ENCODE measurements at places on chromosomes 13 and 19.

- DNase-seq = no peak
These were observed 156.8 kb upstream of the SOX1 start for GRCh38 chr13:111909971-111910671.

- peak; percentile 84 for DNase-seq
These were observed 2.4 kb downstream of the ZMYM5 start for GRCh38 chr13:19860884-19861655.

GRCh38 chr13:66405908-66406802 lies 824.0 kb downstream of the PCDH9 start:
- DNase-seq = peak; percentile 79

- no peak for DNase-seq
These were observed 81.7 kb upstream of the KLHL1 start for GRCh38 chr13:70189981-70190380.

- DNase-seq = no peak
These were observed 2.6 kb upstream of the NAT14 start for GRCh38 chr19:55482156-55482961.

- peak; percentile 16 for DNase-seq
These were observed 417.1 kb downstream of the ITGBL1 start for GRCh38 chr13:101869553-101869952.

GRCh38 chr19:6713773-6714692 lies 6.4 kb downstream of the C3 start:
- no peak for DNase-seq

DNA sequence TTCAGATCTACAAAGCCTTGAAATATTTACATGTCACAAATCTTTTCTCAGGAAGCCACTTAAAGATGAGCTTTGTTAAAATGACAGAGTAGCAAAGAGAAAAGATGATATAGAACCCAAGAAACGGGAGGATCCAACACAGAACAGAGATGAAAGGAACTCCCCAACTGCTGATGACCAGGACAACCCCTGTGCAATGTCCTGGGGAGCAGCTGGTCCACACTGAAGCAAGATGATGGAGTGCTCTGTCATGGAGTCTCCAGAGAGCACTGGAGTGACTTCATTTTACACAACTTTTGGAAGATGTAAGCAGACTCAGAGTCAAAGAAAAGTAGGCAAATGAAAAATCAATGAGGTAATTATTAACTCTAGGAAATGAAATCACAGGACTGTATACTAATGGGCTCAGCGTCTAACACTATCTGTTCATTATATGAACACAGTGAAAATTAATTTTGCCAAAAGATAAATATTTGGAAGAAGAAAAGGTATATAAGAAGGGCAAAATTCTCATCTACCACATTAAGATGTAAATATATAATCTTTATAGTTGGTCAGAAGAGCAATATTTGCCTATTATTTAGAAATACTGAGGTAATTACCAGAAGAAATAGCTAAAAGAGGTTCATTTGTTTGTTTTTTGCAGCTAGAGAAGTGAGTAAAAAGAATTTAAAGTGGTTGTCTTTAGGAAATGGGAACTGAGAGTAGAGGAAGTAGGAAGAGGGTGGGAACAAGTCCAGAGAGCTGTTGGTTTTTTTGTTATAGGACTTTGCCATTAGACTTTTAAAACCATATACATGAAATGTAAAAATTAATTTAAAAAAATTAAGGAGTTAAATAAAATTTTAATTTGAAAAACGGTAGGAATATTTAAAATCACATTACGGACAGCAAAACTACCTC lies 30.5 kb downstream of the MTRF1 start:
- DNase-seq = no peak

DNA sequence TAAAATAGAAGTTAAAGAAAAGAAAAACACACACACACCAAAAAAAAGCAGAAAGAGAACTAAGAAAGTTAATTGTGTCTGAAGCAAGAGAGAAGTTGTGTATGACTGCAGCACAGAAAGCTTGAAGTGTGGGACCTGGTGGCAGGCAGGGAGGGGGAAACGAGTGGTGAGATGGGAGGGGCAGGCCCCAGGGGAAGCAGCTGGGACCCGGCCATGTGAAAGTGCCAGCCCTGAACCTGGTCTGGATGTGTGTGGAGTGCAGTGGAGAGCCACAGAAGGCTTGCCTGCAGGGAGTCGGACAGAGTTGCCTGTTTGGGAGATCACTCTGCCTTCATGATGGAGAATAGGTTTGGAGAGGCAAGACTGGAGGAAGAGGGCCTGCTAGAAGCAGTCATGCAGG lies 199.0 kb downstream of the GGACT start:
- no peak for DNase-seq

DNA sequence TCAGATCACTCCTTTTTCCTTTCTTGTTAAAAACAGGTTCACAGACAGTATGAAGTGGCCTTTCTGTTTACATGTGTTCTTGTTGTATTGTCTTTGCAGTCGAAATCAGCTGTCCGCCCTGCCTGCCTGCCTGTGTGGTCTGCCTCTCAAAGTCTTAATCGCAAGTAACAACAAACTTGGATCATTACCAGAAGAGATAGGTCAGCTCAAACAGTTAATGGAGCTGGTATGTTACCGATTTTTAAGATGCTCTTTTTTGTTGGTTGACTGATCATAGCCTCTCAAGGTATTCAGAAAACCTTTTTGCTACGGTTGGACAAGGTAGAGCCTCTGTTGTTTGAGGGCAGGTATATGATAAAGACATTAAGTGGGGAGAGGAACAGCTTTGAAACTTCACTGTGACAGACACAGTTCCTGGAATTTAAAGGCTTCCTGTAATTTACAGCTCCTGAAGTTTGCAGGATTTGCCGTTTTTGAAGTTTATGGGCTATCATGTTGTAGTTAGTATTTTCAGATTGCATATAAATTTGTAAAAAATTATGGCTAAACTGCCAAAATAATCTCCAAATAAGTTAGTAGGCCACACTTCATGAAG lies 116.1 kb downstream of the LRCH1 start:
- no peak for DNase-seq

- DNase-seq = no peak
These were observed 12.8 kb upstream of the CERS4 start for GRCh38 chr19:8196271-8196927.

DNA sequence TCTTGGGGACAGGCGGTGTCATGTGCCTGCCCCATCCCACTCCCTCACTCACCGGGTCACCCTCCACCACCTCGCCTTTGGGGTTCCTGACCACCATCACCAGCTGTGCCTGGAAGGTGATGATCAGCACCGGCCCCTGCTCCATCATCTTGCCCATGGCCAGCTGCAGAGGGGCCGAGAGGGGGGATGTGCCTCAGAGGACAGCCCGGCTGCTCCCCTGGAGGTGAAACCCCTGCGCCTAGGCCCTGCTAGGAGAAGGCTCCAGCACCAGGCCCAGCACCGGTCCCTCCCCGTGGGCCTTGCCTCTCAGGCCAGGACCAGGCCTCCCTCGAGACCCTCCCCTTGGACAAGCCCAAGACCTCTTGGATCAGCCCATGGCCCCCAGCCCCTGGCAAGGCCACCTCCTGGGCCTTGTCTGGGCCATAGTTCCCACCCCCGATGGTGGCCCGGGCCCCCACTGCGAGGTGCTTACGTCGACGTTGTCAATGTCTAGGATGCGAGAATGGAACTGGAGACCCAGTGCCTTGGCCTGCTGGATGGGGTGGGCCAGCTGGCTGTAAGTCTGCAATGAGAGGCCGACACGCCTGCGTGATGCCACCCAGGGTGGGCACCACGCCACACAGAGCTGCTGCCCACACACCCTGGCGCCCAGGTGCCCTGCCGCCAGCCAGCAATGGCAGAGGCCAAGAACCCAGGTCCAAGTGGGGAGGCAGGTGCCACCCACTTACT lies 1.8 kb upstream of the CTXN1 start:
- no peak for DNase-seq

GRCh38 chr19:15885919-15886318 lies 12.0 kb downstream of the CYP4F2 start:
- DNase-seq = no peak

- no peak for DNase-seq
These were observed 692.3 kb downstream of the SLITRK1 start for GRCh38 chr13:83190020-83190419.

DNA sequence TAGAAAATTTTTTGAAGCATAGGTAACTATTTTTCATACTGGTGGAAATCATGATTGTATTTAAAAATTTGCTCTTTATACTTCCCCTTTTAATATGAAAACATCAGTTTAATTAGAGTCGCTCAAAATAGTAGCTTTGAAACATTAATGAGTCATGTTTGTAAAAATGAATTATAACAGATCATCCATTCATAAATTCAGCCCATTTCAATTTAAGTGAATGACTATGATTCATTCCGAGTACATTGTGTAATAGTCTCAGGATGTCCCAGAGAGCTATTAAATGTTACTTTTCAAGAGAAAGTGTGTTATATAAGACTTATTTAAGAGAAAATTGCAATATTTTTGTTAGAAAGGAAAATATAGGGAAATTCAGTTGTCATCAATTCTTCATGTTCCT lies 111.0 kb downstream of the FNDC3A start:
- DNase-seq = peak; percentile 63

GRCh38 chr19:17234911-17235299 lies 8.9 kb downstream of the OCEL1 start:
- DNase-seq = peak; percentile 67

DNA sequence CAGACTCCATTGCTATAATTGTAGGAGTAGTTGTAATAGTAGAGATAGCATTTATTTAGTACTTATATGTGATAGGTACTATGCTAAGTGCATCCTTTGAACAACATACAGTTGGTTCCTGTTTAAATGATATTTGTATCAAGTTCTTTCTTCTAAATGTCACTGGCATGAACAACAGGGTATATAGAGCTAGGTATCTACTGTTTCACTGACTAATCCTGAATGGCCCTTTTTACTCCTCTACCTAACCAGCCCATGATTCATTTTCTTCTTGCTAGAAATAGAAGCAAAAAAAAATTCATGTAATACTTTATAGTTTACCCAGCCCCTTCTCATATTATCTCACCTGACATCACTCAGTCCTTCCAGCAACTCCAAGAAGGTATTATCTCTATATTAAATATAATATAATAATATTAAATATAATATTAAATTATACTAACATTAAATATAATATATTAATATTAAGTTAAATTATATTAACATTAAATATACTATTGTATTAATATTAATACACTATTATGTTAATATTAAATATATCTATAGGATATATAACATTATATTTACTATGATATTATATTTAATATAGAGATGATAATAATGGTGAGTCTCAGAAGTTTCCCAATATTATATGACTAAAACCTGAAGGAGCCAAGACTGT lies 74.2 kb downstream of the FRY start:
- no peak for DNase-seq

DNA sequence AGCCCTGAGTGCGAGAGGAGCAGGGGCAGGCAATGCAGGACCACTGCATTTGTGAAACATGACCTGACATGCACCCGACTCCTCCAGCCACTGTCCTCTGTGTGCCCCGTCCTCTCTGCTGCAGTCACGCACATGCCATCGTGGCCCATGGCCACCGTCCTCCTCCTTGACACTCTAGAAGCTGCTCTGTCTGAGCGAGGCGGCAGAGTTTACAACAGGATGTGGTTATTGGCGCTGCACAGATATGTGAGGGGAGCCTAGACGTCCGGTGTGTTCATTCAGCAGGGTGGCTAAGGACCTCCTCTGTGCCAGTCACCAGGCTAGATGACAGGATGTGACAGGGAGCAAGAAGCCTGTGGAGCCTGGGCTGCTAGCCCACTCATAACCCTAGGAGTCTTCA lies 277.8 kb downstream of the FOXO1 start:
- DNase-seq = peak; percentile 92

GRCh38 chr13:42405665-42406390 lies 133.9 kb downstream of the AKAP11 start:
- DNase-seq = peak; percentile 20

GRCh38 chr13:30159446-30159839 lies 147.9 kb downstream of the KATNAL1 start:
- DNase-seq = peak; percentile 84

DNA sequence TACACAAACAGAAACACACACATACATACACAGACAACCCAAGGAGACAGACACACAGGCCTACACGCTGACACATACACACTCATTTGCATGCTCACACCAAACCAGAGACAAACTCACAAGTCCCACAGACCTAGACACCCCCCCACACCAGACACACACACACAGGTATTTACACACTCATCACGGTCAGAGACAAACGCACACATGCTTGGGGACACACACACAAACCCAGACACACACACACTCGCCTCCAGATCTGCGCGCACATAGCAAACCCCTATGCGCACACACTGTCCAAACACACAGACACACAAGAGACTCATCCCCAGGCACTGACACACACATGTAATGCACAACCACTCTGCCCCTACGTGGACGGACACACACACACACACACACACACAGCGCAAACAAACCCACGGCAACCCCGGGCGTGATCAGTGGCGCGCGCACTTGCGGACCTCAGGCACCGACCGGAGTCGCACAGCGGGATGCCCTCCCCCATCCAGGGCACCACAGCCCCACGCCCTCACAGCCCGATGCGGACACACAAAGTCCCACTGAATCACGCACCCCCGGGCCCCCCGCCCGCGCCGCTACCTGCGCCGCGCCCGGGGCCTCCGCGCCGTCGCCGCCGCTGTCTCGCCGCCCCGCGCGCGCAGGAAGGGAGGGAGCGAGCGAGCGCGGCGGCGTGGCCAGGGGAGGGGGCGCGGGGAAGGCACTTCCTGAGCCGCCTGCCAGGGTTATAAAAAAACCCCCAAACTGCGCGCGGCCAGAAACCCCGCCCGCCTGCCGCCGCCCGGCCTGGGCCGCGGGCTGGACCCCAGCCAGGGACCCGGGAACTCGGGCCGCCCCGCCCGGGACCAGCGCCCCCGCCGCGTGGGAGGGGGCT lies at the start of gene ADAMTS10:
TSS of gene ADAMTS10 (minus strand) at position 675 of the 895 bp plus-strand sequence. CDS start 5,005 bp downstream, outside the sequence.
- peak; percentile 21 for DNase-seq

GRCh38 chr13:24675806-24676570 lies 4.2 kb upstream of the ATP12A start:
- DNase-seq = no peak

- no peak for DNase-seq
These were observed 21.8 kb downstream of the PROSER1 start for GRCh38 chr13:39016087-39016486.

- DNase-seq = no peak
These were observed 35.8 kb downstream of the FRY start for GRCh38 chr13:32067149-32067961.

- DNase-seq = no peak
These were observed 232.1 kb downstream of the TDRD3 start for GRCh38 chr13:60629158-60629557.

GRCh38 chr13:111327730-111328573 lies 7.5 kb downstream of the TEX29 start:
- no peak for DNase-seq

GRCh38 chr19:31085125-31085524 lies 264.1 kb downstream of the TSHZ3 start:
- DNase-seq = no peak

- DNase-seq = peak; percentile 50
These were observed at the start of gene DACH1 for GRCh38 chr13:71867131-71867814. Gene DACH1 (minus strand): TSS chr13:71867204.

- peak; percentile 84 for DNase-seq
These were observed 8.9 kb downstream of the CEBPA start for GRCh38 chr19:33293255-33294057.

Measured in EH (cell line).